ENCODE measurements at places on chromosomes 1 and 21. TPM values are rescaled to one million over a fixed set of nuclear protein-coding genes. Genes with fewer than 3 reads are reported as not detected.

Gene MIXL1
- 0.12 TPM for total RNA-seq

Gene RHBG
- not detected for total RNA-seq

Gene FAF1
- 54.6 TPM for total RNA-seq

Gene SLAMF6
- not detected for total RNA-seq

Gene CSF3R
- total RNA-seq, result 0.11 TPM

Gene BLACAT1
- total RNA-seq, result 0.22 TPM

Measured in uterine smooth muscle cell (primary cell).